ENCODE measurements at places on chromosomes 1 and 21.

DNA sequence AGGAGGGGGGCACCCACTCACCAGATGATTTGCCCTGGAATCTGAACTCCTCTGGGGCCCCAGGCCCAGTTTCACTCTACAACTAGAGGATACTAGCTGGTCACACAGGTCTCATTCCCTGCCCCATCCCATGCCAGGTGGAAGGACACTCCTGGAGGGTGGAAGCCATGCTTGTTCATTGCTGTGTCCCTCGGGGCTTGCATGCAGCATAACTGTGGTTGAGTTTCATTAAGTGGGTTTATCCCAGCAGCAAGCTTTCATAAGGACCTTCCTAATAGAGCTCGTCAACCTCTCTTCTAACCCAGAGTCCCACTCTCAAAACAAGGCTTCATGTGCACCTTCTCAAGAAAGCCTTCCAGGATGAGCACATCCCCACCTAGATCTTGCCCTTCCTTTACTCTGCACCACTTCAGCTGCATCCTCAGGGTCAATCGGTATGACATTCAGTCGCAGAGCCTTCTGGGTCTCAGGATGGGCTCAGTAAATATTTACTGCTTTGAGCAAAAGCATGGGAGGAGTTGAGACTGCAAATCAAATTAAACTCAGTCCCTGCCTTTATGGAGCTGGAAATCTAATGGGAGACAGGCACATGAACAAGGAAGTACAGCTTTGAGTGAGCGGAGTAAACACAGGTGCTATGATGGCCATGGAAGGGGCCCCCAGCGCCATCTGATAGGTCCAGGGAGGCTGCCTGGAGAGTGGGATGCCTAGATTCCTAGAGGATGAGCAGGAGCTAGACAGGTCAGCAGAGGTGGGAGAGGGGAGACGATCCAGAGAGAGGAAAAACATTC is 32.3 kb downstream of the LAMB3 start:
- no peak for DNase-seq

- no peak for DNase-seq
Observed at GRCh38 chr1:26257222-26257621, 22.7 kb upstream of the SH3BGRL3 start.

DNA sequence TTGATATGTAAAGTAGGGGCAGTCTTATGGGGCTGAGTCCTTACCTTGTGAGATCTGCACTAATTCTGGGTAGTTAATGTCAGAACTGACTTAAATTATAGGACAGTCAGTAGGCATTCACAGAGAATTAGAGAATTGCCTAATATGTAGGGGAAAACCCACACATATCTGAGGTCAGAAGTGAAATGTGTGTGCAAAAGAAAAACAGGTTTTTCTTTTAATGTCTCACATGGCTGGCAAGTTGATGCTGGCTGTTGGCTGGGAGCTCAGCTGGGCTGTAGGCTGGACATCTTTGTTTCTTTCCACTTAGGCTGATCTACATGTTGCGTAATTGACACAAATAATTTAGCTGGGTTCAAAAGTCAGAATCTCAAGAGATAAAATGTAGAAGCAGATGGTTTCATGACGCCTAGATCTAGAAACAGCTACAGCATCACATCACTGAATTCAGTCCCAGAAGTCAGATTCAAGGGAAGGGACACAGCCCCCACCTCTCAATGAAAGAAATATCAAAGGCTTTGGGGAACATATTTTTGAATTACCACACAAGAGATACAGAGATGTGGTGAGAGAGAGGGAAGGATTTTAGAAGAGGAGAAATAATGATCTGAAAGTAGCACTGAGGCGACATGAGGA is 98.9 kb downstream of the TNFSF18 start:
- DNase-seq: no peak

- DNase-seq: no peak
Observed at GRCh38 chr1:170126696-170127095, 19.1 kb upstream of the NTMT2 start.

DNA sequence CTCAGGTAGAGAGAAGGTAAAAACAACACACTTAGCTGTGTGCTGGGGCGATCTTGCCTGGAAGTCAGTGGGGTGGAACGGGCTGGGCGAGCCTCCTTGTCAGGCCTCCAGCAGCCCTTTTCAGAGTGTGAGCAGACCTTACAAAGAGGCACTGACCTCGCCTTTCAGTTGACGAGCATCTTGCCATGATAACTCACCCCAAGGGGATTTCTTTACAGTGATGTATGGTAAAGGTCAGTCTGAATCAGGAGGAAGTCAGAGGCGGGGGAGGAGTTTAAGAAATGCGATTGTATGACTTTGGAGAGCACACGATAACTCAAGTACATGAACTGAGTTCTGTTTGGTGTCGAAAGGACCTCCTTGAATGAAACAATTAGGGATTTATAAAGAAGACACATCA is 326.5 kb upstream of the PROX1 start:
- no peak for DNase-seq

GRCh38 chr1:10832703-10833102 is 36.3 kb upstream of the CASZ1 start:
- DNase-seq: no peak

DNA sequence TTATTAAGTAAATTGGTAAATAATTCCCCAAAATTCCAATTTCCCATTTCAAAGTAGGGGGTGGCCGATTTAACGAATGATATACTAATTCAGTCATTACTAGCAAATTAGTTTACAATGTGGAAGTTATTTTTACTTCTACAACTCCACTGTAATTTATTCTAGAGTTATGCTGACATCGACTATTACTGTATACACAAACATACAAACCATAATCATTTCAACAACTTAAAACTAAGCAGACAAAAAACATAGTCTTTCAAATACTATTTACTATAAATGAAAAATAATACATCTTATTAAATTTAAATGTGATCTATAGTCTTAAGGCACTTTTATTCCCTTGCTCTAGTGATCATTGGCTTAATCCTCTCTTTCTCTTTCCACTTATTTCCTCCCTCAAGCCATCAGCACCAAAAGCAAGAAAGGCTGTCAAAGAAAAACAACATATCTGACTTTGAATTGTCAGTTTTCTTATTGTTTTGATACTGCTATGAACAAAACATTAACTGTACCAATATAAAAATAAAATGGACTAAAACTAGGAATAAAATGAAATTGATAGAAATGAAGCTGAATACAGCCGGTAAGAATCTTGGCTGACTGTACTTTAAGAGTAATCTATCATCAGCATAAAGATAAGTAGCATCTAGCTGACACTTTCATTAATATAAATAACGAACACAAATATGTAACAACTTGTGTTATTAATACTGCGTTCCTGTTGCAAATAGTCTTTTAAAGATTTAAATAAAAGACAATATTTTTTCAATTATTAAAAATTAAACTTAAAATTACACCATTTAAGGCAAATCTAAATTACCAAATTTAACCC is 4.1 kb downstream of the CDC42BPA start:
- DNase-seq: no peak

DNA sequence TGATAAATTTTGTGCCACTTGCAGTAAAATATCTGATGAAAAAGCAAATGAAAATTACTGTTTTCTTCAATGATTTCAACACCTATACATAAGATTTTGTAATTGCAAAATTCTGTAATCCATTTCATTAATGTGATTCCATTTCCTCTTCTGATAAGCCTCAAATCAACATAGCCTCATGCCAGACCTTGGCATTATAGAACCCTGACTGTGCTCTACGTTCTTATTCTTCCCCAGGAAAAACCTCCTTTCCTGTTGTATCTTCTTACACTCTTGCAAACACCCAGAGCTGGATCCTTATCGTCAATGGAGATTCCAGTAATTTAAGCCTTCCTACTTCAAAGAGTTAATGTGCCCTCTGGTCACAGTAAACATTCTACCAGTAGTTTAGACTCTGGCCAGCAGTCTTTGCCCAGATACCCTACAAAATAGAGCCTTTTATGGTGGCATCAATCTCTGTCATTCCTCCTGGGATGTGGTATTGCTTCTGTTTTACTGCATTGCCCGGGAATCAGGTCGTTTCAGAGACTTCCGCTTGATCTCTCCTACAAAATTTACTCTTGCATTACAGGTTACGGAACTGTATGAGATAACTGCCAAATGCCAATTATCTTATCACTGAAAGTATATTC is 48.5 kb upstream of the CHRM3 start:
- no peak for DNase-seq
